ENCODE measurements at places on chromosomes 7 and 10.
A peak's percentile ranks its signal among the peaks of the same experiment; 100 is the strongest.

GRCh38 chr7:113283861-113284260, 165.5 kb upstream of the SMIM30 start:
- no peak for DNase-seq

DNA sequence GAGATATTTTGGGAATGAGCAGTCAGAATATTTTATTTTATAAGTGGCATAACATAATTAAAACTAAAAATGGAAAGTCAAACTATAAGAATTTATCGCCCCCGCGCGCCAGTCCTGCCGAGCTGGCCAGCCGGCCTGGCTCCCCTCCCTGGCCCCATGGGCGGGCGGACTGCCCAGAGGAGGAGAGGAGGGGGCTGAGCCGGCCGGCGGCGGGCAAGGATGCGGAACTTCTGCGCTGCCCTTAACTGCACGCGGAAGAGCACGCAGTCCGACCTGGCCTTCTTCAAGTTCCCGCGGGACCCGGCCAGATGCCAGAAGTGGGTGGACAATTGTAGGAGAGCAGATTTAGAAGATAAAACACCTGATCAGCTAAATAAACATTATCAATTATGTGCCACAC, 96.8 kb downstream of the DKK1 start:
- DNase-seq = no peak

DNA sequence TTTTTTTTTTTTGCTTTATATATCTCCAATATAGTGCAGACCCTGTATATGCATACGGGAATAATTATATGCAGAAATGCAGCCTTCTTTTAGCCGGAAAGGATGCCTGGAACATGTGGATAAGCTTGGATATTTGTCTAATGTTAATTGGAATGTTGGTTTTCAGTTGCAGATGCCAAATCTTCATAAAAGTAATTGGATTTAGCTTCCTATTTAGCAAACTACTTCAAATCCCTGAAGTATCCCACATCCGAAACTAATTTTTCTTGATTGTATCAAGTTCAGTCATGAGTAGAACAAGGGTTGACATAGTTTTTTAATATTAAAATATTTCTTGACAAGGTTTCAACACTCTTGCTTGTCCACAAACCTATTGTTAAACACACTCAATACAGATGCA, 281.7 kb downstream of the BBS9 start:
- no peak for DNase-seq

DNA sequence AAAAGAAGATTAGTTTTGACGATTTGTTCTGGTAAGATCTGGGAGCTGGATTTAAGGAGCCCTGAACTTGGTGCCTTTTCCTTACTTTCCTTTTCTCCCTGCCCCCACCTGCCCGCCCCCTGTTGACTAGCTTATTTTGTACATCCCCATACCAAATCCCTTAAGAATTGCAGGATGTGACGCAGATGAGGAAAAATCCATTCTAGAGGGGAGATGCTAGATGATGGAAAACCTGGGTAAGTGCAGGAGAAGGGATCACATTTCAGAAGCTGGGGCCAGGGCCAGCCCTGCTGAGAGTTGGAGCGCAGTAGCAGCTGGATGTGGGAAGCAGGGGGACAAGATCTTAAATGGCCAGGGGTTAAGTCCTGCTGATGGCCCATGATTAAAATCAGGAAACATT, 93.9 kb downstream of the CCDC3 start:
- no peak for DNase-seq

- no peak for DNase-seq
Measured at GRCh38 chr7:111242141-111242755, 151.3 kb downstream of the LRRN3 start.

GRCh38 chr10:110774069-110775019, 97.4 kb upstream of the PDCD4 start:
- DNase-seq = no peak

- no peak for DNase-seq
Measured at GRCh38 chr10:104608091-104608828, 32.8 kb upstream of the SORCS3 start.

GRCh38 chr10:69042417-69042816, 45.5 kb upstream of the SRGN start:
- no peak for DNase-seq

DNA sequence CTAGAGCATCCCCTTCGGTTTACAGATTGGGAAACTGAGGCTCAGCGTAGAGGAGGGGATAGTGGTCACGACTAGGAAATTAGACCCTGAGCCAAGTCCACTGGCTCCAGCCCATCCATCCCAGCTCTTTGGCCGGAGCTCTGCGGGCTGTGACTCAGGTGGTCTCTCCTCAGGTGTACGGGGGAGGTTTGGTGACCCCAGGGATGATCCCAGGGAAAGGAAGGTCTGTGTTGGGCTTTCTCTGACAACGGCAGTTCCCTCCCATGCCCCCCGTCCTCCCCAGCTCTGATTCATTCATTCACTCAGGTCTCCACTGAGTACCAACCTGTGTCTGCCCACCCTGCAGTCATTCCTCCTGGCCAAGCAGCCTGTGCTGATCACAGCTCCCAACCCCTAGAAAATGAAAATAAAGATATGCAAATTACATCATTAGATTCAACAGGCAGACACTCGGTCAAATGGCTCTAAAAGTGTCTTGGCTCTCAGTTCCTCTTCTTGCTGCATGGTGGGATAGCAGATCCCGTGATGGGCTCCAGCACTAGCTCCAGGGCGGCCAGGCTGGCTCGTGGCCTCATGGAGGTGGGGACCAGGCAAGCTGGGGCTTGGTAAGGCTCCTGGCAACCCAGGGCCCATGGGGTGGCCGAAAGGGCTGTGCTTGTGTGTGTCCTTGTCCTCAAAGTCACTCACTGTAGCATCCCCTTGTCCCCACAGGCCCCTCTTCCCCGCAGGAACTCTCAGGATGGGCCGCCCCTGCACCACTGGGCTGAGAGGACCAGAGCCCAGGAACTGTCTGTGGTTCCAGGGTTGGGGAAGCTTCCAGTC, 37.8 kb downstream of the CLRN3 start:
- DNase-seq = no peak

DNA sequence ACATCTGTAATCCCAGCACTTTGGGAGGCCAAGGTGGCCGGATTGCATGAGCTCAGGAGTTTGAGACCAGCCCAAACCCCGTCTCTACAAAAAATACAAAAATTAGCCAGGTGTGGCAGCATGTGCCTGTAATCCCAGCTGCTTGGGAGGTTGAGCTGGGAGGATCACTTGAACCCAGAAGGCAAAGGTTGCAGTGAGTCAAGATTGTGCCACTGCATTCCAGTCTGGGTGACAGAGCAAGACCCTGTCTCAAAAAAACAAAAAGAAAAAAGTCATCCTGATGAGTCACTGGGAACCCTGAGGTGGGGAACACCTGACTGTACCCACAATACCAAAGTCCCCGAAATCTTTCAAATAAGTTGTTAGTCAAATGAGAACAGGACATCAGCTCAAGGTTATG, 80.0 kb downstream of the NEBL start:
- no peak for DNase-seq

DNA sequence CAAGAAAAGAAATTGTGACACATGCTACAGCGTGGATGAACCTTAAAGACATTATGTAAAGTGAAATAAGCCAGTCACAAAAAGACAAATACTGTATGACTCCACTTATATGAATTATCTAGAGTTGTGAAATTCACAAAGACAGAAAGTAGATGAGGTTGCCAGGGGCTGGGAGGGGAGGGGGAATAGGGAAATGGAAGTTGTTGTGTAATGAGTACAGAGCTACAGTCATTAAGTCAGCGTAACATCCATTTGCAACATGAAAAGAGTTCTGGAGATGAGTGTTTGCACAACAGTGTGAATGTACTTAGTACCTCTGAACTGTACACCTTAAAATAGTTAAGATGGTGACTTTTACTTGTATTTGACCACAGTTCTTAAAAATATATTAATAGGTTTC, 112.1 kb upstream of the CDK1 start:
- no peak for DNase-seq

DNA sequence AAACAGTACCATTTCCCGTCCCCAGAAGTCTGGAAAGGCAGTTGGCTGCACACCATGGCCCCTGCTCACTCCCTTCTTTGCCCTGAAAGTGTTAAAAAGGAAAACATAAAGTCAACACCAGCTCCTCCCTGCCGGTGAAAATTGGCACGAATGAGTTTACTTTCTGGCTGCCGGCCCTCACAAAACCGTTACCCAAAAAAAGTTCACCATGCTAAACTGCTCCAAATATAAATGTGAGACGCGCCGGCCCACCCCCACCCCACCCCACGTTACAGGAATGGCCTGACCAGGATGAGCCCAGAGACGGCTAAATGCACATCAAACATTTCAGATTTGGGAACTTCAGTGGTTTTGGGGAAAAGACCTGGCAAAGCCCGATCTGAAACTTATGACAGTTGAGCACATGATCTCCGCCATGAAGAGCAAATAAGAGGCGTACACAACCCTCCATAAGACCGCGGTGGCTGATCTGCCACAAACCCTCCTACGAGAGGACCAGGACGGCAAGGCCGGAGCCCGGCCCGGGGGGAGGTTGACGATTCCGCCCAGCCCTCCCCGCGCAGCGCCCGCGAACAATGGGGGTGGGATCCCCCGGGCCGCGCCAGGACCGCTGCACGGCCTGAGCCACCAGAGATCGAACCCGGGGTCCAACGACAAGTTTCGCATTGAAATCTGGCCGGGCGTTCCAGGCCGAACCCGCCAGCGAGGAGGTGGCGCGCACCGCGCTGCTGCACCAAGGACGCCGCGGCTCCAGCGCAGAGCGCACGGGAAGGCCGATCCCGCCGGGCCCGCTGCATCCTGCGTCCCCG, 952 bp downstream of the DIP2C start:
- no peak for DNase-seq

DNA sequence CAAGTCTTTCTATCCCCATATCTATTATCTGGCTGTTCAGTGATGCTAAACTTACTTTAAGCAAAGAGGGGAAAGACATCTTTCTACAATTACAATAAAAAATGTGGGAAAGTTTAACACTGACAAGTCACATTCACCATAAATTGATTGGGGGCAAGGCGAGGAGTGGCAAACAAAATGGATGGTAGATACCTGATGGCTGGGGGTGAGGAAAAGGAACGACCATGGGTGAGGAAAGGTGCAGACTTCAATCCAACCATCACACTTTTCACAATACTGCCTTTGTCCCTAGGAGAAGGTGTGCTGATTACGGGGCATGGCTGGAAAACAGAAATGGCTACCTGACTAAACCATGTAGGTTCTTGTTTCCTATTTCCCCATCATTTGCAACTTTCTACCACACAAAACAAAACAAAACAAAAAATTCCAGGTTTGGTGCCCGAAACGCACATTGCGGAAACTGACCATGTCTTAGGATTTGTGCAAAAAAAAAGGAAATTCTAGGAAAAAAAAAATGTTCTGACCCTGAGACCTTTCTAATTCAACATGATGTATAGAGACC, 3.8 kb downstream of the RELN start:
- no peak for DNase-seq

- DNase-seq = peak; percentile 49
Measured at GRCh38 chr7:88927-89231, 103.5 kb upstream of the FAM20C start.

DNA sequence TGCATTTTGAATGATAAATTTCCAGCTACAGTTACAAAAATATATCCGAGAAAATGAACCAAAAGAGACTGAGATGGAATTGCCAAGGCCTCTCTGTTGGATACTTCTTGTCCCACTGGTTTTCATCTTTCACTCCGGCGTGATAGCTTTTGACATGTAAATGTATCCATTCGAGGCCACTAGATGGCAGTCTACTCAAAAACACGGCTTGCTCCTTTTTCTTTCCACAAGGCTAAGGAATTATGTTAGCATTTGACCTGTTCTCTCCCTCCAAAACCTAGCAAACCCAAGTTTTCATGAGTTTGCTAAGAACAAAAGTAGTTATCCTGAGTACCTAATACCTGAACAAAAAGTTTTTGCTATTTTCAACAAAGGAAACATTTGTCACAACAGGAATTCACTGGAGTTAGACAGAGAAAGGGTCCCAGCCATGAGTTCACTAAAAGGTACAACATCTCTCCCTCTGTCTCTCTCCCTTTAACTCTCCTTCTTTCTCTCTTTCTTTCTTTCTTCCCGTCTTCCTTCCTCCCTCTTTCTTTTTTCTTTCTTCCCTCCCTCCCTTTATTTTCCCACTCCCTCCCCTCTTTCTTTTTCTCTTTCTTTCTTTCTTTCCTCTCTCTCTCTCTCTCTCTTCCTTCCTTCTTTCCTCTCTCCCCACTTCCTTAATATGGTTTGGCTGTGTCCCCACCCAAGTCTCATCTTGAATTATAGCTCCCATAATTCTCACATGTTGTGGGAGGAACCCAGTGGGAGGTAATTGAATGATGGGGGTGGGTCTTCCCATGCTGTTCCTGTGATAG, 207.9 kb upstream of the MYO3A start:
- no peak for DNase-seq

GRCh38 chr7:2996141-2996540, 47.5 kb downstream of the CARD11 start:
- DNase-seq = no peak

DNA sequence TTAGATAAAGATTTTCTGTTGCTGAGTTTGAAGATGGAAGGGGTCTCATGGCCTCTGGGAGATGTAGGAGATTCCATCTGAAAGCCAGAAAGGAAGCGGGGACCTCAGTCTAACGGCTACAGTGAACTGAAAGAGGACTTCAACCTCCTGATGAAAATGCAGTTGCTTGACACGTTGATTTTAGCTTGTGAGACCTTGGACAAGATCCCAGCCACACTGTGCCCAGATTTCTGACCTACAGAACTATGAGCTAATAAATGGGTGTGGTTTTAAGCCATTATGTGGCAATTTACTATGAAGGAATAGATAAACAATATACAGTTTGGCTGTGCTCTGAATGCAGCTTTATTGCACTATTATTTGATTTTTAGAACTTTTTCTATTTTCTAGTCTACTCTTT, 342.3 kb upstream of the SEMA3D start:
- no peak for DNase-seq

- no peak for DNase-seq
Measured at GRCh38 chr10:74585231-74586087, 240.9 kb upstream of the KAT6B start.

DNA sequence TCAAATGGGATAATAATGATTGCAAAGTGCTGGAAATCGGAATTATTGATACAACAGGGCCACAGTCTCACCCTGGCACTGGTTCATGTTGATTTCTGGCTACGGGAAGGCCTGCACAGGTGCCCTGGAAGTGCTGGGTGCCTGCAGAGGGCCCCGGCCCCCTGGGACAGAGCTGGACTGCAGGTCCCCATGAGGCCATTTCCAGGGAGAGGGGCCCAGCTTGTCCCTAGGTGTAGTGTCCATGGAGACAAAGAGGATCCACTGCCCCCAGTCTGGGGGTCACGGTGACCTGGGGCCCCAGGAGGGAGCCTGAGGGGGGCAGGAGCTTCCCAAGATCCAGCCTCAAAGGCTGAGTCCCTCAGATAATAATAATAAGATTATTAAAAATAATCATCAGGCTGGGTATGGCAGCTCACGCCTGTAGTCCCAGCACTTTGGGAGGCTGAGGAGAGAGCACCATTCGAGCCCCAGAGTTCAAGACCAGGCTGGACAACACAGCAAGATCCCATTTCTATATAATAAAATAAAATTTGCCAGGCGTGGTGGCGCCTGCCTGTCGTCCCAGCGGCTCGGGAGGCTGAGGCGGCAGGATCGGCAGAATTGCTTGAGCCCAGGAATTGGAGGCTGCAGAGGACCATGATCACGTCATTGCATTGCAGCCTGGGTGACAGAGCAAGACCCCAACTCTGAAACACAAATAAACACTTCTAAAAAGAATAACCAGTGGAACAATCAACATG, 98.1 kb downstream of the MICALL2 start:
- no peak for DNase-seq

All from NK-92 treated with Interleukin-12 subunit alpha and Interleukin-12 subunit beta, amount 100 ng/mL, for 24 hours (cell line).